ENCODE measurements at places on chromosomes 3 and 15.

GRCh38 chr3:134066651-134067530 is 37.2 kb upstream of the SLCO2A1 start:
- no peak for DNase-seq

DNA sequence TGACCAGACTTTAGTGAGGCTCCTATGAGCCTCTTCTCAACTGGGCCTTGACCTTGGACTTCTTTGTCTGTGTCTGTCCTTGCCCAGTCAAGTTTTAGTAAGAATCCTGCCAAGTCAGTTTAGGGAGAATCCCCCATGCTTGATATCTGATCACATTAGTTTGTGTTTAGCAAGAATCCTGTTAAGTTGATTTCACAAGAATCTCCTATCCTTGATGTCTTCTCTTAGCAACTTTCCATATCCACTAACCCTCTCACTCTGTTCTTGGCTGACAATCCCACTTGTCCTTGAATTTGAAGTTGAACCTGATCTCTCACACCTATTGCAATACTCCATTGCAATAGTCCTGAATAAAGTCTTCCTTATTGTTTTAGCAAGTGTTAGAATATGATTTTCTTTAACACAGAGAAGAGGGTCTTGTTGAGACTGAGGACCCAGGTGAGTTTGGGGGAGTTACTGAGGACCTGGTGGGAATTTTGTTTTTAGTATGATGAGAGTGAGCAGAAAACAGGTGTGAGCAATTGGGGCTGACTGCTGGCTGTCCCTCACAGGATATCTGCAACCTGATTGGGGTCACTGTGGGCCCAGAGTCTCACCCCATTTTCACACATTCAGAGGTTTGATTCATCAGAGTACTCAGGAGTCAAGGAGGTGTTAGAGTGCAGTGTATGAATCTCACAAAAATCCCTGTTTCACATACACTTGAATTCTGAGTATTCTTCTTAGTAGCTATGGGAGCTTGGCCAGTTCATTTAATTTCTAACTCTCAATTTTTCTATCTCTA is 39.9 kb upstream of the TNFAIP8L3 start:
- no peak for DNase-seq

GRCh38 chr15:56795502-56795901 is 62.2 kb upstream of the ZNF280D start:
- DNase-seq = no peak

DNA sequence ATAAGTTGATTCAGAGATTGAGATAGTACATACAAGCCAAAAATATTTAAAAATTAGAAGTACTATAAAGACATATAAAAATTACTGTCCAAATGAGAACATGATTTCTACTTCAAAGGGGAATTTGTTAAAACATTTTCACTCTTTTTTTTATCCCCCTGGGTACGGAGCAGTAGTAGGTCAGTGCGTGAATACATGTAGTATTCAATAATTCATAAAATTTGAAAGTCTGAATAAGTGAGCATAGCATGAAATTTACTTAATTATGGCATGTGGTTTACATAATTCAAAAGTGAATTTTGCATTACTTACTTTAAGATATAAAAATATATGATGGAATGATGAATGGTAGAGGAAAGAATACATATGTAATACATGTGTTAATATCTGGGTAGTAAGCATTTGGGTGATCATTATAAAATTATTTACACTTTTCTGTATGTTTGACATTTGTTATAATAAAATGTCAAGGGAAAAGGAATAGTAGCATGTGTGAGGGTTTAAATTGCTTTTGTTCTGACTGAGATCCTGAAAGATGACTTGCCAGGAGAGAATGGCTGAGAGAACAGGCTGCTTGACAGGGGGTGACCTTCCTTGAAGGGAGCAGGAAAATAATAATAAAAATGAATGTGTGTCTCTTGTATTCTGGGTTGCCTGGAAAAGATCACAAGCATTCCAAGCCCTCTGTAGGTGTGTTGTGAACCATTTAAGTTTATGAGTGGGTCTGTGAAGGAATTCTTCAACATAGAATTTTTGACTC is 1178.8 kb downstream of the ZPLD1 start:
- DNase-seq = no peak

DNA sequence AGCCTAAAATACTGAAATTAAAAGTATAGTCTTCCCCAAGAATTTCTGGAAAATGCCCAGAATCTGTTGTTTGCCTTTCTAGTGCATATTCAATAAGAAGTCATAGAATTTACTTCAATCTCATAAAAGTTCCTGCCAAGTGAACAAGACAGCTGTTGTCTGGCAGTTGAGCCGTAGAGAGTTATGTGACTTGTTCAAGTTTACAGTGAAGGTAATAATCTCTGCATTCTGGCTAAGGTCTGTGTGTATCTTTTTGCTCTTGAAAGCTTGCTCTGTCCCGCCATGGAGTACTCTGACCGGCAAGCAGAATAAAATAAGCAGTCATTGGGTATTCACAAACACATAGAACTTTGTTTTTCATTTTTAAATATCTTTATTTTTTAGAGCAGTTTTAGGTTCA is 77.8 kb downstream of the GHSR start:
- DNase-seq = no peak

GRCh38 chr3:22900296-22900695 is 302.8 kb upstream of the UBE2E2 start:
- DNase-seq = no peak

DNA sequence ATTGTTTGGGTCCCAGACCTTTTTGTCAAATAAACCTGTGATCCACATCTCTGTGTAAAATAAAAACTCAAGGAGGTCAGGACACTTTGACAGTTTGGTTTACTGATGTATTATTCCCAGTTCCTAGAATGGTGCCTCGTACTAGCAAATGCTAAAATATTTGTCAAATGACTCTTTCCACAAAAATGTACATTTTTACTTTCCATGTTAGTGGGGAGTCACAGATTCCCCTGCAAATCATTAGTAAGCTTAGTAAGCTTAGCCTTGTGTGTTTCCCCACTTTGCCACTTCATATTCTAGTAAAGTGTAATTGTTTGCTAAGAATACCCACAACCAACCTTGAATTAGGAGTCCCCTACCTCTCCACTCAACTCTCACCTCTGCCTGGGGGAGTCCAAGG is 2.4 kb upstream of the MAGI1 start:
- DNase-seq = peak; percentile 63

- DNase-seq = peak; percentile 6
Measured at GRCh38 chr3:36597422-36597821, 166.9 kb downstream of the DCLK3 start.

DNA sequence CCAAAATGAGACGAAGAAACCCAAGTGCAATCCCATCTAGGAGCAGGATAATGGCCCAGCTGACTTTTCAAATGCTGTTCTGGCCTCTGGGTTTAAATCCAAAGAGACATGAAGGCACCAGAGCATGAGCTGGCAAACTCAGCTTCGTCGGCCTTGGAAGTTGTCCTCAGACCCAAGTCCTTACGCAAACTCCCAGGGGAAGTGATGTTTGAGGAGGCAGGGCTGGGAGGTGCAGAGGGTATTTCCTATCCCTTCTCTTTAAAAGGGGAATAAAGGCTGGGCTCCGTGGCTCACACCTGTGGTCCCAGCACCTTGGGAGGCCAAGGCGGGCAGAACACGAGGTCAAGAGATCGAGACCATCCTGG is 68.9 kb upstream of the HERC1 start:
- DNase-seq = no peak

GRCh38 chr15:60787837-60788691 is 309.1 kb upstream of the ICE2 start:
- peak; percentile 10 for DNase-seq

DNA sequence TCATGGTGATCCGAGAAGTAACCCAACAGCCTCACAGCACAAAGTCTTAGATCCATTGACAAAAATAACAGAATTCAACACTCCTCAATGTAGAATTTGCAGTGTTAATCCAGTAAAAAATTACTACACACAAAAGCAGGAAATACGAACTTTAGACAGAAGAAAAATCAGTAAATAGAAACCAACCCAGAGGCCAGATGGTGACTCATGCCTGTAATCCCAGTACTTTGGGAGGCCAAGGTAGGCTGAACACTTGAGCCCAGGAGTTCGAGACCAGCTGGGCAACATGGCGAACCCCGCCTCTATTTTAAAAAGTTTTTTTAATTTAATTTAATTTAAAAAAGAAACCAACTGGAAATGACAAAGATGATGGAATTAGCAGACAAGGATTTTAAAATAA is 36.1 kb downstream of the SELENOT start:
- no peak for DNase-seq

Data from adipocyte (in vitro differentiated cells).